ENCODE measurements at places on chromosomes 6 and 20.

DNA sequence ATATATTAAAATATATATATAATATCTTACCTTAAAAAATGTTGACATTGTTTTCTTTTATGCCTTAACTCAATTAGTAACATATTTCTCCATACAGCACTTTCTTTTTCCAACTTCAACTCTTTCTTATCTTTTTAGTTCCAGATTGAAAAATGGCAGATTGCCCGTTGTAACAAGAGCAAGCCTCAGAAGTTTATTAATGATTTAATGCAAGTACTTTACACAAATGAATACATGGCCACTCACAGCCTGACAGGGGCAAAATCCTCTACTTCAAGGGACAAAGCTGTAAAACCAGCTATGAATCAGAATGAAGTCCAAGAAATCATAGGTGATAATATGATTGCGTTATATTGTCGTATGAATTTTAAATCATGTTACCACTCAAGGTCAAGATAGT, 29.4 kb upstream of the KIAA1586 start:
- no peak for DNase-seq

- DNase-seq: peak; percentile 26
These were observed 266.6 kb downstream of the COL12A1 start for GRCh38 chr6:74939151-74939708.

- DNase-seq: no peak
These were observed 44.3 kb downstream of the CPXM1 start for GRCh38 chr20:2756056-2756611.

DNA sequence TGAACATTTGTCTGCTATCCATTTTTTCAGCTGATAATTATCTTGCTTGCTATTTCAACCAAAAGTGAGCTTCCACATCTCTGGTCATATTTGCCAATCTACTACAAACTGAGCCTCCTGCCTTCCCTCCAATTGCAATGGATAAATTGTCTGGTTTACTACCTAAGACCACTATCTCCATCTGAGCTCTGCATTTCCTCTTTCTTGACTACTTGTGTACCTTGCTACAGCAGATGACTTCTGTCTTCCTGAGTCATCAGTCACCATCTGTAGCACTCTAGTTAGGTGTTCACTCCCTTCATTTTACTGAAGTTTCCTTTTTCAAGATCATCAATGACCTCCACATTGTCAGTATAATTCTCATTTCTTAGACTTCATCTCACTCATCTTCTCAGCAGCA, 33.5 kb upstream of the PHIP start:
- DNase-seq: no peak

DNA sequence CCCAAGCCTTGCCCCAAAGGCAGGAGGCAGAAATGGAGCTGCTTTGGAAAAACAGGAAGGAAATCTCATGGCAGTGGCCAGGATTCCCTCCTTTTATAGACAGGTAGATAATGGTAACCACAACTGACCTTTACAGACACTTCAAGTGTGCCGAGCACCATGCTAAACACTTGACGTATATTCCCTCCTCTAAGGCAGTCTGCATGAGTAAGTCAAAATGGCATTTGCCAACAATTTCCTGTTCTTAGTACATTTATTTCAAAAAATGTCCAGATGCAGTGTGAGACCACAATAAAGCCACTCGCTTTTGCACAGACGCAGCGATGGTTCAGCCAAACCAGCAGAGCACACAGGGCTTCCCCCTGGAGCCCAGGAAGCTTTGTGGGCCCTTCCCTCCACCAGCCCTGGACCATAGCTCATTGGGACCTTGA, 16.5 kb upstream of the GPR6 start:
- DNase-seq: no peak

GRCh38 chr6:170142559-170142958, 148.3 kb downstream of the DLL1 start:
- DNase-seq: no peak

- DNase-seq: peak; percentile 84
These were observed 1.5 kb downstream of the BICRAL start for GRCh38 chr6:42783177-42783875.

- DNase-seq: no peak
These were observed 48.5 kb upstream of the EDN1 start for GRCh38 chr6:12241493-12242175.

GRCh38 chr6:116108836-116109235, 8.2 kb downstream of the NT5DC1 start:
- DNase-seq: no peak

DNA sequence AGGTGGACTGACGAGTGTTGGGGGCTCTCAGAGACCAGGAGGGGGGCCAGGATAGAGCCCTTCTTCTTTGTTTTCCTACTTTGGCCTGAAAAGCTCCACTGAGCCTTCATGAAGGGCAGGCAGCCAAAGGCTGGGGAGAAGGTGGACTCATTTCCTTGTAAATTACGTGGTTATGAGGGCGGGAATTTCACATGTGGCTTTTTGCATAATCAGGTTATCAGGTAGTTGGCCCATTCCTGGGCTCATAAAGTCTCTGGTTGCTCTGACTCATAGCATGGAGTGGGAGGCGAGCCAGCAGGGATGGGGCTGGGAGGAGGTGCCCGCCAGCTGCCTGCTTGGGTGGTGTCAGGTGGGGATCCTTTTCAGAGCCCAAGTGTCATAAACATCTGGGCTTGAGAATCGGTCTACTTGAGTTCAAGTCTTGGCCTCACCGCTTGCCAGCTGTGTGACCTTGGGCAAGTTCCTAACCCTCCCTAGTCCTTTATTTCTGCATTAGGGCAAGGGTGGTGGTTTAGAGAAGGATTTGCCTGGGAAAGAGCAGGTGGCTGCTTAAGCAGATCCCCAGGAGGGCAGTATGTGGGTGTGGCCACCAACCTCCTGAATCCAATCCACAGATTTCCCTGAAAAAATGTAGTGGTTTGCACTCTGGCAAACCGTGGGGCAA, 26.5 kb upstream of the RNF24 start:
- no peak for DNase-seq

- DNase-seq: peak; percentile 3
These were observed 184.2 kb upstream of the SPTLC3 start for GRCh38 chr20:12824328-12825225.

DNA sequence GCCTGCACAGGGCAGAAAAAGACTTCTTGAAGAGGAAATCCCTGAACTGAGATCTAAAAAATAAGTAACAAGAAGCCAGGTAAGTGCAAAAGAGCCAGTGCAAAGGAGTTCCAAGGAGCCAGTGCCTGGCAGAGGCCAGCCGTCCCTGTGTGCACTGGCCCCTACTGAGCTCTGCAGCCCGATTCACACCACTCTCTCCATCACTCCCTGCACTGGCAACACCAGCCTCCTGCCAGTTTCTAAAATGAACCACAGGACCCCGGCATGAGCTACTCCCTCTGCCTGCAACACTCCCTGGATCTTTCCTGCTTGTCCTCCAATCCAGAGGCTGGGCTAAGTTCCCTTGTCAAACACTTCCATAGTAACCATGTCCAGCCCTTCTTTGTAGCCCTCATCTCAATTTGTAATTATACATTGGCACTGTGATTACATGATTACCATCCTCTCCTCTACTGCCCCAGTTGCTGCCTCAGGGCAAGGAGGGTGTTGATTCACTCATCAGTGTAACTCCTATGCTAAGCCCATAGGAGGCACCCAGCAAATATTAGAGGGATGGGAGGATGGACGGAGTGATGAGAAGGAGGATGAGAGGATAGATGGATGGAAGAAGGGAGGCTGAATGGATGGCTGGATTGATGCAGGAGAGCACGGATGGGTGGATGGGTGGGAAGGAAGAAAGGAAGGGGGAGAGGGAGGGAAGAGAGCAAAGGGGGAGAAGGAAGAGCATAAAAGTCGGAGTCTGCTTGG, 49.3 kb downstream of the SIRPA start:
- DNase-seq: no peak

DNA sequence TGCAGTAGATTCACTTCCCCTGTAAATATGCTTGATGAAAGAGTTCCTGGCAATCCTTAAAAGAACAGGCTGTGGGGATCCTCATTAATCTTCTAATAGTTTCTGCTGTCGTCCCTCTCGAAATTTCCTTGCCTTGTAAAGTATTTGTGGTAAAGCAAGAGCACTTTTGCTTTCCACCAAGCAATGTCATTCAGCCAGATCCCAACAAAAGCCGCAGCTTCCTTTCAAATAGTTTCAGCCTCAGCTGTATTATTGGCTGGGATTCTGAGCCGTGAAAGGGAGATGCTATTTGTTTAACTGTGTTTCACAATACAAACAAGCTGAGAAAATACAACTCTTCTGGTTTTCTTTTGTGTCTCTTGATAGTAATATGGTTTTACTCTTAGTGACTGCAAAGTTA, 48.9 kb upstream of the EPHA7 start:
- DNase-seq: peak; percentile 6

DNA sequence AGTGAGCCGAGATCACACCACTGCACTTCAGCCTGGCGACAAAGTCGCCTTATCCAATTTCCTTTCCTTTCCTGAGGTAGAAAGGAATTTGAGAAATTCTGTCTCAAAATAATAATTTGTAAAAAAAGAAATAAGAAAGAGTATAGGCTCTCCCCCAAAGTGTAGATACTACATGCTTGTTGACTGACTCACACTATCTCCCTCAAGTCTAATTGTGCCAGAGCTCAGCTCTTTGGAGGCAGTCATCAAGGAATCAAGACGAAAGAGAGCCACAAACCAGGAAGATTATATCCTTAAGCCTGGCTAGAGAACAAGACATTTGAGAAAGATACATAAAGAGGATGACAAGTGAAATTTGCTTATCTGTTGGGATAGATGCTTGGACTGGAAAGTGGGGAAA, 3.7 kb upstream of the FKBPL start:
- DNase-seq: no peak

DNA sequence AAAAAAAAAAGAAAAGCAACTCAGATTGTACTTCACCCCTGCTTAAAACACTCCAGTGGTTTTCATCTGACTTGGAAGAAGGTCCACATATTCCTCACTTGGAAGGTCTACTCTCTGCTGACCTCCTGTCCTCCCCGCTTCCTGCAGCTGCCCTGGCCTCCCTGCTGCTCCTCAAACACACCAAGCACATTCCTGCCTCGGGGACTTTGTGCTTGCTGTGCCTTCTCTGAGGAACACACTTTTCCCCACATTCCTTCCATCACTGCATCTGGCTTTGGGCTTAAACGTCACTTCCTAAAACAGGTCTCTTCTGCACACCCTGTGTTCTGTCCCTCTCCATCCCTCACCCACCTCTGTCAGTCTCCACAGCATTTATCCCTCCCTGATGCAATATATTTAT, 4.9 kb upstream of the PDYN start:
- no peak for DNase-seq

DNA sequence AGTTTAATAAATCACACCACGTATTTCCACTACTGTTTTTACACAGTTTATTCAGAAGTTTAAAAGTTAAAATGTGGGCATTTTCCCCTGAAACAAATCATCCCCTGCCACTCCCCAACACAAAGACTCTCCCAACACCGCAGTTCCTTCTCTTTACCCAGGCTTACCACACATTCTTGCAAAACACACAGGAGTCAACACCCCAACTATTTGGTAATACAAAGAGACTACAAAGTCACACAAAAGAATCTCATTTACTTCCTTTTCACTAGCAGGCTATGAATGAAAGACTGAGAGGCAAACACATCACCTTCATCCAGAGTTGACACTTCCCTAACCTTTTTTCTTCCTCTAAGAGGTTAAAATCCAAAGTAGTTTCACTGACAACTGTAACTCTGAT, 51.1 kb downstream of the KCTD20 start:
- no peak for DNase-seq

GRCh38 chr6:162179196-162179951, 548.2 kb downstream of the PRKN start:
- DNase-seq: no peak

DNA sequence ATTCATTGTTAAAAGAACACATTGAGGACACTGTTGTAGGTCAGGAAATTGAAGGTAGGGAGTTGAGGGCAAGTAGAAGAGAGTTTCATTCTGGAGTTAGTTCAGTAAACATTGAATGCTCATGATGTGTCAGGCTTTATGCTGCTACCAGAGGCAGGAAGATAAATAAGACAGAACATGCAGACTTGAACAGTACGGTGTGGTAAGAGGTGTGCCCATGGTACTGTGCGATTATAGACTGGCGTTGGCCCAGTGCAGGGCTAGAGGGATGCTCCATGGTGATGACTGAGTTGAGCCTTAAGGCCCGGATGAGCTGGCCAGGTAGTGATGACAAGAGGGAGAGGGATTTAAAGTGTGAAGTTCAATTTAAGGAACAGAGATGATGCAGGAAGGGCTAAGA, 50.8 kb downstream of the CARMIL1 start:
- DNase-seq: no peak

DNA sequence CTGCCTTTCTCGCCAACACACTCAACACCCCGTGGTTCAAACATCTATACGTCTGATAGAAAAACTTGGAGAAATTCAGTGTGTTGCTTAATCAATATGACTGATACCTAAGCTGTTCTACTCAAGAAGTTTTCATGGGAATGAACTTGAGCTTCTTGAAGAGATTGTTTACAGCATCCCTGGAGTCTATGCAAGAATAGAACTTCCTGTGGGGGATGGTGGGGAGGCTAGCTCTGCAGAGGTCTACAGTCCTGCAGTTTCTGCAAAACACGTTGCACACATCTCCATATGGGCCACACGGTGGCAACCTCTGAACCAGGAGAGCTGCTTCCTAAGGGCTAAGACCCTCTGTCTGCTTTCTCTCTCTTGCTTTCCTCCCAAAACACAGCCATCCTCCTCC, 32.7 kb upstream of the FANCE start:
- DNase-seq: peak; percentile 57

- no peak for DNase-seq
These were observed 22.2 kb downstream of the TFEB start for GRCh38 chr6:41713159-41713649.

- DNase-seq: no peak
These were observed 132.6 kb downstream of the LCA5 start for GRCh38 chr6:79404677-79405076.

- no peak for DNase-seq
These were observed 110.5 kb downstream of the PSMB1 start for GRCh38 chr6:170442596-170442995.

Measured in A673 (cell line).